Fibroblast of lung (primary cell): ENCODE measurements at places on chromosomes 1 and 21. TPM values are rescaled to one million over a fixed set of nuclear protein-coding genes. Genes with fewer than 3 reads are reported as not detected.

SLFNL1 gene
- 0.51 and 0.66 TPM in 2 replicates for total RNA-seq

KCTD3 gene
- total RNA-seq = 59.1 and 76.0 TPM in 2 replicates

SMPDL3B gene
- total RNA-seq = 0.17 and 0.26 TPM in 2 replicates

ITGB2 gene
- total RNA-seq = not detected in 2 replicates

S100A7 gene
- total RNA-seq = not detected in 2 replicates

RGS5 gene
- total RNA-seq = 3.1 and 6.6 TPM in 2 replicates

DNA sequence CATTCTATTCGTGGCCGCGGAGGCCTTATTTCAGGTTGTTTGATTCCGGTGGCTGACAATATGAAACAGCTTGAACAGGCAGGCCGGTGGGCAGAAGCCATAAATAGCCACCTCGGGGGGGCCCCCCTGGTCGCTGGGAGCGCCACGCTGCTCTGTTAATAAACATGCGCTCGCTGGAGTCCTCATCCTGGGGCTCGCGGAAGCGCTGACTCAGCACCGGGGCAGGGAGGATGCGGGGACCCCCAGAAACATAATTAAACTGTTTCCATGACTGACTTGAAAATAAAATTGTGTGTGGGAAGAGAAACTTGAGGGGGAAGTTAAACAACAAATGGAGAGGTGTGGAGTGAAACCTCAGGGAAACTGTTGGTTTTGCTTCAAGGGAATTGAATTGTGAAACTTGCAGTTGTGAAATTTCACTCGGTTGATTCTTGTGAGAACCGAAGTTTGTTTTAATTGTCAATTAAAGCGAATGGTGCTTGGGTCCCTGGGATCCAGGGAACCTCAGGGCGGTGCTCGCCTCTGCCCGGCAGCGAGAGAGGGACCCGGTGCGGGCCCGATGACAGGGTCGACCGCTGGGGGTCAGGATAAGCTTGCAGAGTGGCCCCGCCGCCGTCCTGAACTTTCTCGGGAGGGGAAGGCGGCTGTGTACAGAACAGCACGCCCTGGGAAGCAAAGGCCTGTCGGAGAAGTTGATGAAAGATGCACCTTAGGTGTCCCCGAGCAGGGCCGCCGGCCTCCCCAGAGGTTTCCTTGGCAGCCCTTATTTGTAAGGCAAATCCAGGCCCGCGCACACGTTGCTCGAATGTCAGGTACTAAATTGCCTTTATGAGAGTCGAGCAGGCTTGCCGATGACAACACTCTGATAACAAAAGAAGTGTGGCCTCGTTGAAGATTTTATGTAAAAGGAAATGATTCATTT lies 176.9 kb upstream of the LMO4 start:
- peak; percentile 64 for DNase-seq

GRCh38 chr1:161770250-161770649 lies 4.1 kb downstream of the ATF6 start:
- no peak for DNase-seq

DNA sequence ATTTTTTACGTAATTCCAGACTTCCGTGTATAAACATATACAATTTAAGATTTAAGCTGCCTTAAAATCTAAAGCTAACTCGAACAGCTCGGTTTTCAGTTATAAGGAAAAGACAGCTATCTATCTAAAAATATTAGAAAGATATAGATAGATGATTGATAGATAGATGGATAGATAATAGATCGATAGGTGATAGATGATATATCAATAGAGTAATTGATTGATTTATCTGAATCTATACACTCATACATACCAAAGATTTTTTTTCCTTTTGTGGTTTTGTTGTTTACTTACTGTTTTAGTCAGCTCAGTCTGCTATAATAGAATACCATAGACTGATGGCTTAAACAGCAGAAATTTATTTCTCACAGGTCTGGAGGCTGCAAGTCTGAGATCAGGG lies 278.5 kb upstream of the PLD5 start:
- no peak for DNase-seq

- no peak for DNase-seq
Observed at GRCh38 chr1:205583461-205584130, 48.2 kb downstream of the ELK4 start.

DNA sequence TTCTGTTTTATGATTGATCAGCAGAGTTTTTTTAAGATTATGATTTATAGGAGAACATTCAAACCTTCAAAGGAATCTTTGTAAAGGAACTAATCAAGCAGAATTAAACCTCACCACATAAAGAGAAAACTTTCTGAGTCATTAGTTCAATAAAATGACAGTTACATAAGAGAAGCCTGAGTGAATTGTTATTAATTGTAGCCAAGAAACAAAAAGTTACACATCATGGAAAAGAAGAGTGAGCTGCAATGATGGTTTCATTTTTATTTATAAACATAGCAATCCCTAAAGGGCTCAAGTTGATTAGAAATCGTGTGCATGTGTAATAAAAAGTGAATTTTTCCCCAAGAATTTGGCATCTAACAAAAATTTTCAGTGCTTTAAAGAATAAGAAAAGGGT lies 731.4 kb downstream of the LTN1 start:
- DNase-seq = peak; percentile 11

GRCh38 chr21:29403922-29404538 lies 105.3 kb downstream of the BACH1 start:
- peak; percentile 39 for DNase-seq

- no peak for DNase-seq
Observed at GRCh38 chr1:5731110-5731423, 261.2 kb downstream of the NPHP4 start.

GRCh38 chr1:208093754-208094719 lies 150.1 kb downstream of the PLXNA2 start:
- DNase-seq = peak; percentile 63

- DNase-seq = no peak
Observed at GRCh38 chr1:41013796-41014195, 7.7 kb downstream of the SLFNL1 start.

- no peak for DNase-seq
Observed at GRCh38 chr1:33267468-33268205, 11.3 kb downstream of the ZNF362 start.

GRCh38 chr1:219283541-219283940 lies 109.9 kb downstream of the LYPLAL1 start:
- DNase-seq = peak; percentile 49
